ENCODE measurements at places on chromosomes 1 and 21. TPM values are rescaled to one million over a fixed set of nuclear protein-coding genes. Genes with fewer than 3 reads are reported as not detected.

- no peak for DNase-seq
- H3K4me3 ChIP-seq: no peak overlapping the region
- no peak overlapping the region for H3K27ac ChIP-seq
- H3K36me3 ChIP-seq: no peaks in the 10 kb centered on the region
- no peaks in the 10 kb centered on the region for H3K27me3 ChIP-seq
Observed at GRCh38 chr1:56788588-56788987, 30.6 kb downstream of the FYB2 start.

GRCh38 chr21:31416465-31416864 lies 72.4 kb upstream of the TIAM1 start:
- no peaks in the 10 kb centered on the region for H3K36me3 ChIP-seq
- no peak for DNase-seq
- H3K27me3 ChIP-seq: no peaks in the 10 kb centered on the region
- no peak overlapping the region for H3K27ac ChIP-seq
- no peaks in the 10 kb centered on the region for H3K4me1 ChIP-seq

- H3K4me1 ChIP-seq: peaks cover 19% of the 10 kb centered on the region
- DNase-seq: no peak
- H3K27ac ChIP-seq: no peak overlapping the region
- no peak overlapping the region for H3K4me3 ChIP-seq
Observed at GRCh38 chr1:167605576-167605975, 24.5 kb upstream of the RCSD1 start.

DNA sequence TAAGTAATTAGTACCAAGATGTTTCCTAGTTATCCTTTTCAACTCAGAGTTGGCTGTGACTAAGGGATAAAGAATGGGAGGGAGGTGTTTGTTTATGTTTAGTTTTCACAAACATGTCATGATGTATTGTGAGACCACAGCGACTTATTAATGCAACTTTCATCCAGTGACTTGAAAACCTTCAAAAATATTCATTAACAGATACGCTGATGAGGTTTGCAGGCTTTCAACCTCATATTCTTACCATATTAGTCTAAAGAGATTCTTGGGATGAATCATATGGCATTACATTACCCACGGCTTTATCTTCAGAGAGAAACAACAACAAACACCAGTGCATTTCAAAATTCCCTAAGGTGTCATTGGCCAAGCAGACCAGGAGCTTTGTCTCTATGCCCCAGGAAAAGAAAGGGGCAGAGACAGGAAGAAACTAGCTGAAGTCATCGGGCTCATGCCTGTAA lies 36.4 kb downstream of the PALMD start:
- no peak for DNase-seq
- peaks cover 3% of the 10 kb centered on the region for H3K36me3 ChIP-seq
- peaks cover 10% of the 10 kb centered on the region for H3K4me1 ChIP-seq
- no peak overlapping the region for H3K4me3 ChIP-seq
- no peak overlapping the region for H3K27ac ChIP-seq

DNA sequence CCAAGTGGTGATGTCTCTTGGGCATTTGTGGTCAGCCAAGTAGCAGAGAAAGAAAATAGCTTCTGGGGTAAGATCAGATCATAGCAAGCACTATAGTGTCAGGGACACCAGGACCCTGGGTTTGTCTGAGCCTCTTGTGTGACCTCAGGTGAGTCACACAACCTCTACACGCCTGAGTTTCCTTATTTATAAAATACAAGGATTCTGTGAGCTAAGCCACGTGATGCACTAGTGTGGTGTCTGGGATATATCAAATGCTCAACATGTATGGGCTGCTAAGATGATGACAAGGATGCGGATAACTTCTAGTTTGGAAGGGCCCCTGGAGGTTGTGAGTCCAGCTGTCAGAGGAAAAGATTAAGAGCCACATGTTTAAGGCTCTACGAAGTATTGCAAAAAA lies 24.5 kb upstream of the ZNF436 start:
- H3K27me3 ChIP-seq: no peaks in the 10 kb centered on the region
- peaks cover 11% of the 10 kb centered on the region for H3K36me3 ChIP-seq
- H3K4me3 ChIP-seq: no peak overlapping the region
- no peak for DNase-seq

DNA sequence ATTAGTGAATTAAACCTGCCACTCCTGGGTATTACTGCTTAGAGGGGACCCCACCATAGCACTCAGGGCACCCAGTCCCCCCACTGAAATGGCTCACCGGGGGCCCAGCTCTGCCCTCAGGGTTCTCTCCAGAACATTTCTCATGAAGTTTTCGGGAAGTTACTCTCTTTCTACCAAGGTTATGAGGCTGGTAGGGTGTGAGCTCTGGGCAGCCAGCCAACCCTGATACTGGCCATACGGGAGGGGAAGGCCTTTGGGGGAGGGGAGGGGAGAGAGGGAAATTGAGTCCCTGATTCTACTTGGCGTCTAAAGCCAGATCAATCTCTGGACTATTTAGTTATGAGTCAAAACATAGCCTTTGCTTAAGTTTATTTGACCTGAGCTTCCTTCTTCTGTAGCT lies 12.9 kb upstream of the PDE9A start:
- H3K27me3 ChIP-seq: peaks cover 2% of the 10 kb centered on the region
- no peak overlapping the region for H3K27ac ChIP-seq
- no peak for DNase-seq
- no peak overlapping the region for H3K4me3 ChIP-seq
- H3K4me1 ChIP-seq: peaks cover 8% of the 10 kb centered on the region

- H3K4me1 ChIP-seq: no peaks in the 10 kb centered on the region
- no peak overlapping the region for H3K4me3 ChIP-seq
- H3K36me3 ChIP-seq: no peaks in the 10 kb centered on the region
- no peak overlapping the region for H3K27ac ChIP-seq
Observed at GRCh38 chr1:80365359-80366021, 1359.0 kb upstream of the ADGRL4 start.

Gene LRRIQ3
- 0.31 TPM for total RNA-seq

Gene ILDR2
- total RNA-seq: 0.40 TPM

Measured in upper lobe of left lung (tissue), 6 donors.